ENCODE measurements at places on chromosomes 2 and 18.
A peak's percentile ranks its signal among the peaks of the same experiment; 100 is the strongest.

- no peak for DNase-seq
Observed at GRCh38 chr18:3329471-3329870, 67.5 kb downstream of the MYL12B start.

- no peak for DNase-seq
Observed at GRCh38 chr2:229843613-229844012, 78.2 kb downstream of the TRIP12 start.

DNA sequence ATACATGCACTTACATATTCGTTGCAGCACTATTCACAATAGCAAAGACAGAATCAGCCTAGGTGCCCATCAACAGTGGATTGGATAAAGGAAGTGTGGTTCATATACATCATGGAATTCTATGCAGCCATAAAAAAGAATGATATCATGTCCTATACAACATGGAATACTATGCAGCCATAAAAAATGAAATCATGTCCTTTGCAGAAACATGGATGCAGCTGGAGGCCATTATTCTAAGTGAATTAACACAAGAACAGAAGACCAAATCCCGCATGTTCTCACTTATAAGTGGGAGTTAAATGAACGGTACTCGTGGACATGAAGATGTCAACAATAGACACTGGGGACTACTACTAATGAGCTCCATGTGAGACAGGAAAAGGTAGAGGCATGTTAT is 288.1 kb upstream of the TFPI start:
- no peak for DNase-seq

DNA sequence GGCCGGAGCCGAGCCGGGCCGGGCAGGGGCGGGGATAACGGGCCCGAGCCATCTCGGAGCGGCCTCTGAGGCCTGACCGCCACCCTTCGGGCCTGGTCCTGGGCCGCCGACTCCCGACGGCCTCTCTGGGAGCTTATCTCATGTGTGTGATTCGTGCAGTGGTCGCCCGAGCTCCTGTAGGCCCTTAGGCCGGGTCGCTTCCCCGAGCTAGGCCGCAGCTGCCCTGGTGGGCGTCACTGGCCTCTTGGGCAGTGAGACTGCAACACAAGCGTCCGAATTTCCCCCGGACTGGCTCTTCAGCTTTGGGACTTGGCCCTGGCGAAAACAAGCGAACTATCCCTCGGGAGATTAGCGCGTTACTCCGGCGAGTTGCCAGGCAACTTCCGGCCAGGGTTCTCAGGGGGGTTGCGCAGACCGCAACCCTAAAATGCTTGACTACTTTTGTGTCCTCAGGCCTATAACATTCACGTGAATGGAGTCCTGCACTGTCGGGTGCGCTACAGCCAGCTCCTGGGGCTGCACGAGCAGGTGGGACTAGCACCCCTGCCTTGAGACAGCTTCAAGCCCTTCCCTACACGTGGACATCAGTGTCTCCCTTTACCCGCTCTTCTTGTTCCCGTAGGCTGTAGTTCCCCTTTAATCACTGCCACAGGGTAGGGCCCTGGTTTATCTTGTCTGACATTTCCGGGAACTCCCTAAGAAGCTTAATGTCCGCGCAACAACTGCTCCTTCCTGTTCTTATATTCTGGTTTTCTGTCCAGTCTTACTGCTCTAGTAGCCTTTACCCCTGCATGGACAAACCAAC is 602 bp downstream of the SNX17 start:
- peak; percentile 18 for DNase-seq

DNA sequence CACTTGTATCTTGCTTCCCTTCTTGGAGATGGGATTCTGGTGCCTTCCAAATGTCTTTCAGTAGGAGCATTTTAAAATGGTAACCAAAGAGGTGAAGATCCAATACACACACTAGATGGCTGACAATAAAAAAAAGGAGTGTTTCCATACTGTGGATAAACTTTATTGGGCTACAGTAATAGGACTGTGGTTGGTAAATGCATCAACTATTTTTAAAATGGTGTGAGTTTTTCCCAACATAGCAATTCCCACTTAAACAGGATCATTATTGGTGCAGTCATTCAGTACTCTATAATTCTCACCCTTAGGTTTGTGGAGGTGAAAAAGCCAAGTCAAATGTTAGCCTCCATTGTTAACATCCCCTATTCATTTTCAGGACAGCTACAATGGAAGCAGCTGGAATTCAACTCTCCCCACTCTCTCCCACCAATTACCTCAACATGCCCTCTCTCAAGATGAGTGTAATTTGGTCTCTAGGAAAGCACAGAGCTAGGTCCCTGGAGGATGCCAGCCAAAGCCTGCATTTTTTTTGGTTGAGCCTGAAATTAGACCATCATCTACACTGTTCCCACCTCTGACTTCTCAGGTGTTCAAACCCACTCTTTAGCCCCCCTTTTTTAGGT is 273.3 kb downstream of the TCF4 start:
- no peak for DNase-seq

- no peak for DNase-seq
Observed at GRCh38 chr2:59691518-59692190, 861.8 kb downstream of the BCL11A start.

DNA sequence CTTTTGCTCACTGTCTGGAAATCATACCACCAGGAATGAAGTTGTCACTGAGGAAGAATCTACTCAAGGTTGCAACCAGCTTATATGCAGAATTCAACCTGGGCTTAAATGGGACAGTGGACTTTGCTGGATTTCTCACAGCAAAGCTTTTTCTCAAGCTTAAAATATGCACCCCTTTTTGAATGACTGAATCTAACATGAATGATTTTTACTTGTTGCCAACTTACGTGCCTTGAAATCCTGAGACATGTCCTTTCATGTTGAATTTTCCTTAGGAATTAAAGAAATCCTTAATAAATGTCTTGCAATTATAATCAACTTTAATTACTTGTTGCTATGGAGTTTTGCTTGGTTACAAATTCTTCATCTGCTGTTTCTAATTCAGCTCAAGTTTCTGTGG is 57.4 kb downstream of the SPP2 start:
- DNase-seq = no peak

- DNase-seq = no peak
Observed at GRCh38 chr2:48419884-48420511, 110.0 kb upstream of the STON1 start.

DNA sequence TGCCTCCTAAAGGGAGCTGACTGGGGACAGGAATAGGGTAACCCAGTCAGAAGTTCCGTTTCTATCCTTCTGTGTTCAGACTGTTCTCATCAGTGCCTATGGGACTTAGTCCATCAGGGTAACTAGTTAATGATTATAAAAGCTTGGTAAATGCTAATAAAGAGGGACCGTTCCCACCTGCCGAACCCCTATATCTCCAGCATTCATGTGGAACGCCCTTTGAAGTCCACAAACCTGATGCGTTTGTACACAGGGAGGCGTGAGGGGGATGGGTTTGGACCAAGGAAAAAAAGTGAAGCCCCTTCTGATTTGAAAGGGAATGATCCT is 112.9 kb downstream of the CDK15 start:
- DNase-seq = no peak

GRCh38 chr18:77754475-77755044 is 504.9 kb downstream of the GALR1 start:
- DNase-seq = no peak

GRCh38 chr2:182941919-182942318 is 75.5 kb upstream of the FRZB start:
- no peak for DNase-seq

- DNase-seq = no peak
Observed at GRCh38 chr2:226579519-226579918, 220.1 kb downstream of the IRS1 start.

DNA sequence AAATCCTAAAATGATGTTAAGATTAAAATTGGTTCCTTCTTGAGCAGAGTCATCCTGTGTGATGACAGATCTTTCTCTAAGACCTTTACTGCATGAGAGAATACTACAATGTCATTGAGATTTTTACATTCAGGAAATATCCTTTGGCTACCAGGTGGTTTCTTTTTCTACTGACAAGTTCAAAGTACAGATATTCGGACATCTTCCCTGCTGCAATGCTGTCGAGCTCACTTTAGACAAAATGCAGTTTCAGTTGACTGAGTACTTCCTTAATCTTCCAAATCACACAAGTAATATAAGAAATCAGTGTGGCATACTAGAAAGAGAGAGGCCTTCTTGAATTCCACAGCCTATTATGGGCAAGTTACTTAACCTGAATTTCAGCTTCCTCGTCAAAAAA is 207.9 kb upstream of the ACVR2A start:
- DNase-seq = no peak

- DNase-seq = no peak
Observed at GRCh38 chr2:215579809-215580208, 143.9 kb upstream of the FN1 start.

GRCh38 chr2:130251873-130252620 is 53.8 kb upstream of the TUBA3E start:
- DNase-seq = no peak

DNA sequence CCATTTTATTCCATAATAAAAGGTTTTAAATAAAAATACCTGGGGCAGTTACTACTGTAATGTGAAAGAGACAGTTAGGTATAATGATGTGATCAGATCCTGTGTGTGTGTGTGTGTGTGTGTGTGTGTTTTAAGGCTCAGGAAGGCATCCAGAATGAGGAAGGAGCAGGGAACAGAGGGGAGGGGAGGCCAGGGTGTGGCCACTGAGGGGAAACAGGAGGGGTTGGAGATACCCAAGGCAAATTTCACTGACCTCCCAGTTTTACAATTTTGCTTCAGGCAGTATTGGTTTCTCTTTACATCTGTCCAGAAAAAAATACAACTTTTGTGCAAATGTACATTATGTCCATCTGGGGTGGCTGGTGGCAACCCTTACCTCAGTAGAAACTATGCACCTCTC is 163.5 kb upstream of the FBXO11 start:
- no peak for DNase-seq

DNA sequence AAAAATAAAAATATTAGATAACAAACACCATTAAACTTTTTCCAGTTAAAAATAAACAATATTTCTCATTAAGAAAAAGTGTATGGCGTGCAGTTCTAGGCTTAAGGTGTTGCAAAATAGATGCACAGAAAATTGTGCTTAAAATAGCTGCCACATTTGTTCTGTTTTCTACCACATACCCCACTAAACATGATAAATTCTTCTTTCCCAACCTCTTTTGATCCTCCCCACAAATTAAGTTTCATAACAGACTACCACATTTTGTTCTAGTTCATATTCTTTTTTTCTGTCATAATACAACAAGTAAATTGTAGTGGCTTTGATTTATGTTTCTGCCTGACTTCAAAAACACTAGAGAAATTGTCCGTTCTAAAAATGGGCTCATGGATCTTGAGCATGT is 64.5 kb downstream of the ARHGAP28 start:
- DNase-seq = no peak

- DNase-seq = no peak
Observed at GRCh38 chr2:111662771-111663470, 221.1 kb downstream of the ANAPC1 start.

DNA sequence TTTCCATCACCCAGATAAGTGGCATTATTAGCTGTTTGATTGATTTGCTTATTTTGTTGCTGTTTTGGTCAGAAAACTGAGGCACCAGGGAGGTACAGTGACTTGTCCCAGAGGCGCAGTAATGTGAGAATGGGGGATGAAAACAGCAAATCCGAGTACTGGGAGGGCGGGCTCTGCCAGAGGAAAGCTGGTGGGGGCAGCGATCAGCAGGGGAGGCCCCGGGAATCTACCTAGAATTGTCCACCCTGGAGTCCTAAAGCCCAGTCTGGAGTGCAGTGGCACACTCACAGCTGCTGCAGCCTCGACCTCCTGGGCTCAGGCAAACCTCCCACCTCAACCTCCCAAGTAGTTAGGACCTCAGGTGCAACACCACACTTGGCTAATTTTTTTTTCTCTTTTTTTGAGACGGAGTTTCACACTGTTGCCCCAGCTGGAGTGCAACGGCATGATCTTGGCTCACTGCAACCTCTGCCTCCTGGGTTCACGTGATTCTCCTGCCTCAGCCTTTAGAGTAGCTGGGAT is 17.0 kb upstream of the PTMA start:
- no peak for DNase-seq

DNA sequence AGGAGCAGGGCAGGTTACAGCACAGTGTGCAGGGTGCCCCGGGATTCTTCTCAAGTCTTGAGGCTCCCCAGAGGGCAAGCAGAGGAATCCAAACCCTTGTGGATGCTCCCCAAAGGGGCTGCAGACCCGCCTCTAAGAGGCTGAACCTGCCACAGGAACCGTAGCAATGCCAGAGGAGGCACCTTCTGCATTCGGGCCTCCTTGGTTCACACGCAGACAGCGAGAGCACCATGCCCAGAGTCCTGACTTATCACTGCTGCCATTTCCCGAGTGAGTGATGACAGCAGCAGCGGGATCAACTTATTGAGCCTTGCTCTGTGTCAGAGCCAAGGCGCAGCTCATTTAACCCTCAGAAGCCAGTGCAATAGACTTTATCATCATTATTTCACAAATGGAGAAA is 203.5 kb downstream of the CTIF start:
- DNase-seq = no peak

GRCh38 chr2:216632952-216633615 is at the start of gene IGFBP2:
TSS of gene IGFBP2 (plus strand) at chr2:216633420. CDS start at chr2:216633524, 104 bp downstream.
- DNase-seq = peak; percentile 70

DNA sequence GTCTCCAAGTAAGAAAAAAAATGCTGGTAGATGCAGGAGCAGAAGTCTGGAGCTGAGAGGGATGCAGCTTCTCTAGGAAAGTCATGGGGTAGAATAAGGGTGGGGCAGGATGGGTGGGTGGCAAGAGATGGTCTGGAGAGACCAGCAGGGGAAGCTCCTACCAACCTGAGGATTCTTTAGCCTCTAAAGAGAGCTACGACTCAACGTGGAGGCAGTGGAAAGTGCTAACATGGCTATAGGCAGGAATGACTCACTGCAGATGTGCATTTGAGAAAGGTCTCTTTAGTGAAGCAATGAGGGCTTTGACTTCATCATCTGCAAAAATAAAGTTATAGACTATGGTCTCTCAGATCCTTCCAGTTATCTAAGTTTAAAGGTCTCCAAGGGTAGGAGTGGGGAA is 722.8 kb upstream of the RAB6C start:
- DNase-seq = no peak

DNA sequence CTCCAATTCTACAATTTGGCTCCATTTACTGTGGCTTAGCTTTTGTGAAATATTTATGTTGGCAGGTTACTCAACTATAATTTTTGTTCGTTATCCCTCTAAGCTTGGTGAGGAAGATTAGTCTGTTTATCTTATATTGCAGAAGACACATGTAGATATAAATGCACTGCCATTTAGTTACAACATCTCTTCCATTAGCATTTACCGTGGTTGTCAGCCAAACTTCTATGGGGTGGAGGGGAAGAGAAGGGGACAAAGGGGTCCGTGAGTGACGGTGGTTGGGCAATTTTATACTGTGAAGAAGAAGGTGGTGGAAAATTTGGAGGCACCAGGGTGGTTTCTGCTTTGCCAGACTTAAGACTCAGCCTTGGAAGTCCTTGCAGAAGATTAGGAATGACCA is 117.6 kb upstream of the CXCR4 start:
- no peak for DNase-seq

GRCh38 chr2:189880429-189880828 is 96.2 kb downstream of the PMS1 start:
- no peak for DNase-seq

All from NCI-H510A treated with DMSO at 0.1 percent for 48 hours (cell line).